Stimulated activated CD4-positive, alpha-beta T cell treated with anti-CD3 and anti-CD28 coated beads, Interleukin-15, amount 100 ng/mL, for 1 hour (primary cell): ENCODE measurements at places on chromosomes 16 and 17.

DNA sequence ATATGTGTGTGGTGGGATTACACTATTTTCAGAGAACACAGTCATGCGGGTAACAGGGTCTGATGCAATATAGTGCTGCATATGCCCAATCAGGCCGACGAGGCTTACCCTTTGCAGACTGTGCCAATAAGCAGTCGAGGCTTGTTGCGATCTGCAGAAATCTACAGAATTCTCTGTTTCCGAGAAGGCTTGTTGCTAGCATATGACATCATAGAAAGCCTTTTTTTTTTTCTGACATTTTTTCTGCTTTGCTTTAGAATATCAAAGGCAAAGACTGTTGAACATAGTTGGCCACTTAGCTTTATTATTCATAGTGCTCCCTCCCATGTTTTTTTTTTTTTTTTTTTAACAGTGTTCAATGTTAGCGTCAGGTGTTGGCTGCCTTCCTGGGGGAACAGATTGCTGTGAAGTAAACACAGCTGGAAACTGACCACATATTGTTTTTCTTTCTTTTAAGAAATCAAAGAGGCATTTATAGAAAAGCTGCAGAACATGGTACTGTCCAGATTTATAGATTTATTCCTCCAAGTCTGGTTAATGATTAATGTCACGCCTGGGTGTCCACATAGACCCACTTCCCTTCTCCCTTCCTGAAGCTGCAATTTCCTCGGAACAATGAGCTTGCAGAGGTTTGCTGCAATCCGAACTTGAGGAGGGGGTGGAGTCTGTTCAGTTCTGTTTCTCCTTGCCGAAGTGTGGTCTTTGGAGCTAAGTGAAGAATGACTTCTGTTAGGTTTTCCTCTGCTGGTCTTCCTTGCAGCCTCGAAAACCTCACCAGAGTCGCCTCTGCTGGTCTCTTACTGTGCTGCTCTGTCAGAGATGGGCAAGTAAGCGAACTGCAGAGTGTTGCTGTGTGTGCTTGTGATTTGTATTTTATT, 87.3 kb downstream of the MAP2K6 start:
- no peak for DNase-seq

GRCh38 chr16:19588661-19589060, 33.2 kb downstream of the VPS35L start:
- DNase-seq, result no peak

- DNase-seq, result no peak
These were observed 80.9 kb downstream of the SPACA3 start for GRCh38 chr17:33072421-33073161.

GRCh38 chr17:14506364-14506763, 205.5 kb downstream of the HS3ST3B1 start:
- no peak for DNase-seq

GRCh38 chr17:66509926-66510325, 207.5 kb downstream of the PRKCA start:
- DNase-seq, result no peak

DNA sequence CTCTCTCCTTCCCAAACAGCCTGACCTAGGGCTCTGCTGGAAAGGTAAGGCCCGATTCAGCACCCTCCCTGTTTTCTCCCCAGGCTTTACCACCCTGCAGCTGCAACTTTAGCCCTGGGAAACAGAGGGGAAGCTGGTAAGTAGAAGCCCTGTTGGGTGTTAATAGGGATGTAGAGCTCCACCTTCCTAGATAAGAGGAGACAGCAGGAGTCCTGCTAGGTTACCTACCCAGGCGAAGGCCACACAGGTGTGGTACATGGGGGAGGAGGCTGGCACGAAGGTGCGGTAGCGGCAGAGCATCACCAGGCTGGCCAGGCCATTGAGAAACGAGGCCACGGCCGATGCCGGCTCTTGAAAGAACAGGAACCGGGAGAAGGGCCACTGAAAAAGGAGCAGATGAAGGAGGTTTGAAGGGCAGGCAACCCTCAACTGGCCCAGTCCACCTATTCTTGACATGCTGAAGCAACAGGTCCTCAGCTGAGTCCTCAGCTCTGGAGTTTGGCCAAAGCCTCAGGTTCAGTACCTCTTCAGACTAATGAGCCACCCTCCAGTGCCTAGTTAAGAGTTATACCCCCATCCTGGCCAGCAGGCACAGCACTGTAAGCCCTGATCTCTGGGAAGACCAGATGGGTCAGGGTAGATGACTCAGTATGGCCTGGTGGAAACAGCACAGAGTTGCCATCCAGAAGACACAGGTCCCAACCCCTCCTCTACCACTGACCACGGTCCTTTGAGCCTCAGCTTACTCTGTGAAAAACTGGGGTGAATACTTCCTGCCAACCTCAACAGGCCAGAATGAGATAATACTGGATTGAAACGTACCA, 3.3 kb downstream of the PGAP3 start:
- no peak for DNase-seq

GRCh38 chr17:27519550-27519949, 63.3 kb downstream of the KSR1 start:
- DNase-seq, result no peak

DNA sequence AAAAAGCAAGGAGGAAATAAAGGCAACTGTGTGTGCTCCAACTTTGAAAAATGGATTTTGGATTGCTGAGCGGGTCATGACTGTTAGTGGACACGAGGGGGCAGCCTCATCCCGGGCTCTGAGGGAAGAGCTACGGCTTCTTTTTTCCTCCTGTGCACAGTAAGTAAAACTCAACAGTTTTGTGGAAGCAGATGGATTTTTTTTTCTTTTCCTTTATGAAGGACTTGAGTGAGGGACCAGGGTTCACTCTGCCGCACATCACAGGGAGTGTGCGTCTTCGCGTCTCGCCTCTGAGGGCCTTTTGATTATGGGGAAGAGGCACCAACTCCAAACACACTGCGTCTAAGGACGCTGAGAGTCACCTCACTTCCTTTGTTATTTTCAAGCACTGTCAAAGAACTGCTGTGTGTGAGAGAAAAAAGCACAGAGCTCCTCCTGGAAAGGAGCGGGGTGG, 80.3 kb upstream of the GOT2 start:
- DNase-seq, result no peak

DNA sequence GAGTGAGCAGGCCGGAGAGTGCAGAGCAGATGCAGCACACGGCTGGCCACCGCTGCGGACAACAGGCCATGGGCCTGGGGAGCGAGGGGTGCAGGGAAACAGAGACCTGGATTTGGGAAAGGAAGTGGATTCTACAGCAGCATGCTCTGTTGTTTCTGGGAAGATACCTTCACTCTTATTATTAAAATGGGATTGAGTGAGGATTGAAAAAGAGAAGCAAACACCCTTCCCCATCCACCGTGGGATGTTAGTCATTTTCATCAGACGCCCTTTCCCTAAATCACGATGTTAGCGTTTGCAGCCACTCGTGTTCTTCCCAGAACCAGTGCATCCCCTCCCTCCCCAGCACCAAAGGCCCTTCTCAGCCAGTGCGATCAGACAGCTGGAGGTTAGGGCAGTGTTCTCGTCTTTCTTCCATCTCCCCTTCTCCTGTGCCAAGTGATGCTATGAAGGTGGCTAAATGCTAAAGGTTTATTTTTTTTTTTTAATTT, 196.5 kb upstream of the CHMP6 start:
- no peak for DNase-seq

DNA sequence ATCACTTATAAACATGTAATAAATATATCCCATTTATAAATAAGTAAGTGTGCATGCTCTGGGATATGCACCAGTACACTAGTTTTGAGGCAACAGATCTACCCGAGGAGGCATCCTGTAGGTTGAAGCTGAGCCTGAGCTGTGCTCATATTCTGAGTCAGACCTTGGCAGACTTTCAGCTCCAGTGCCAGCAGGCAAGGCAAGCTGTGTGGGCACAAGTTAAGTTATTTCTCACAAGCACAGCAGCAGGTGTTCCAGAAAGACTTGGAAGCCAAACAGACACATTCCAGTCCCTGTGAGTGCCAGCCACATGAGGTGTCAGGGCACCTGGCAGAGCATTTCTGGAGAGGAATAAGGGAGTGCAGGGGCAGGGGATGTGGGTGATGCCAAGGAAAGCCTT, 1.3 kb upstream of the CLEC19A start:
- no peak for DNase-seq

DNA sequence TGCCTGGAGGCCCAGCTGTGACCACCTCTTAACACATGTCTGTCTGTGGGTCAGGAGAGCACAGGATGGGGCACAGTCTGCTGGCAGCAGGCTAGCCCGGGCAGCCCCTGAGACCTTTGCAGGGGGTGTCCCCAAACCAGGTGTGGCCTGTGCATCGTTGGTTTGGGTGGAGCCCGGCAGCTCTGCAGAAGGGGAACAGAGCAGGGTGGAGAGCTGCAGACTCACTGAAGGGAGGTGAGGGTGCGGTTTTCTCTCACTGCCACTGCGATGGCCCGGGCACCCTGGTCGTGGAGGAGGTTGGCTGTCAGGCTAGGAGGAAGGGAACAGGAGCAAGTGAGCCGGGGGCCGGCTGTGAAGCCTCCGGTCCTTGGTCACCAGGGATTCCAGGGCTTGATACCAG, 28.8 kb downstream of the NLRC3 start:
- no peak for DNase-seq

GRCh38 chr16:1080801-1081733, 8.5 kb downstream of the SSTR5 start:
- no peak for DNase-seq

GRCh38 chr16:86203557-86204275, 304.8 kb downstream of the IRF8 start:
- DNase-seq, result no peak

- DNase-seq, result no peak
These were observed 19.2 kb downstream of the DCUN1D3 start for GRCh38 chr16:20880867-20881502.

DNA sequence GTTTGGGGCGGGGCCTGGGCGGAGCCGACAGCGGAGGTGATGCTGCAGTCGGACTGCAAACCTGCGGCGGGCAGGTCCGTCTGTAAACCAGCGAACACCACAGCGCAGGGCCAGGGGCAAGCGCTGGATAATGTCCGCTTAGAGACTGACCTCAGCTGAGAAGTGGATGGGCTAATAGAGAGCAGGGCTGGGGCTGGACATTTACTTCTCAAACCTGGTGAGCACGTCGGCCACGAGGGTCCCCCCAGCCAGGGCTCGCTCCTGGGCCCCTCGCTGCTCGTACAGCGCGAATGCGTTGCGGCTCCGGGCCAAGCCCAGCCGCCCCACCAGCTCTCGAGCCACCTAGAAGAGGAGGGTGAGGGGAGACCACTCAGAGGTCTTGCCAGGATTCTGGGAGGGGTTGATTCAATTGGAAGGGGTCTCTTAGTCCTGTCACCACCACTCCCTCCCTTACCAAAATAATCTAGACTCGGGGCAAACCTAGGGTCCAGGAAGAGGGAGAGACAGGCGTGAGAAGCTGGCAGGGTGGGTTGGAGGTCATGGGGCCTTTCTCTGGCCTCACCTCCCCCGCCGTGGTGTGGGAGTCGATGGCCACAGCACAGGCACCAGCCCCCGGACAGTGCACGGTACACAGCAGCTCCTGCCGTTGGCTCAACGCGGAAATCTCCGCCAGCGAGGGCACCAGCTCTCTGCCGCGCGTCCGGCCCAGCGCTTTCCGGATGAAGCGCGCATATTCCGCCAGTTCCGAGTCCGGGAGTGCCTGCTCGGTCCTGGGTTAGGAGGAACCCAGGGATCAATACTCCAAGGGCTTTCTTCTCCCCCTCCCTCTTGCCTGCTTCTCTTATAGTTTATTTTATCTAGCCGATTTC, 5.8 kb downstream of the PLEKHH3 start:
- DNase-seq, result no peak

DNA sequence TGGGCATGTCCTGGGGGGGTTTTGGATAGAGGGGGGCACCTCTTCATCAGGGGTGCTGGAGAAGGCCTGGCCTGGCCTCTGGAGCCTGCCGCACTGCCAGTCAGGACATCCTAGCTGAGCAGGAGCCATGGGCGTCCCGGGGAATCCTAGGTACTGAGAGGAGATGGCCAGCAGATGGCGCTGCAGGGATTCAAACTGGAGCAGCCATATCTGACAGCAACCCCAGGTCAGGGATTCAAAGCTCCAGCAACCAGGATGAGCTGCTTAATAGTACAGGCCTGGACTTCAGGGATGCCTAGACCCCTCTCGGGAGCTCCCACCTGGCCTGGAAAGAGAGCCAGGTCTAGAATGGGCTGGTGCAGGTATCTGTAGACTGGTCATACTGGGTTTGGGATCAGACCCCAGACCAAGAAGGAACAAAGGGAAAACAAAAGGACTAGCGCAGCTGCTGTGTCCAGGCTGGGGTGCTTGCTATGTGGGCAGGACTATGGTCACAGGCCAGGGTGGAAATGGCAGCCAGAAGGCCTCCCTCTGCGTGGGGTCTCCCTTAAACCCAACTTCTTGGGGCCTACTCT, 306.9 kb upstream of the RBFOX1 start:
- DNase-seq, result no peak
